ENCODE measurements at places on chromosomes 2 and 18.

- DNase-seq: no peak
Observed at GRCh38 chr2:9697909-9698308, 67.1 kb upstream of the YWHAQ start.

- no peak for DNase-seq
Observed at GRCh38 chr2:230042195-230042594, 26.5 kb downstream of the SLC16A14 start.

DNA sequence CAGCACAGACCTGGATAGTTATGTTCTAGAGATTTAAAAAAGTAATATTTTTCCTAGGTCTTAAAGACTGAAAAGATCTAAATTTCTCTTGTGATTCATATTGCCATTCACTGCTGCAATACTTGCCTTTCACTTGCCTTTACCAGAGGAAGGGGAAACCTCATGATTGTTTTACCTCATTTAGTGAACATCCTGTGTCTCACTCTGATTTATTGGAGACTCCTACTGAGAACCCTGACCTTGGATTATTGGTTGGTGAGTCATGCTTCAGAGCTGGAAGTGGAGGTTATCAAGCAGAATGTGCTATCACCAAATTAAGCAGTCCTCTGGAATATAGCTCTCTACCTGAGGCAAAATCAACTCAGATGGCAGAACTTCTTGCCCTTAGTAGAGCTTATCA, 500.5 kb downstream of the TSN start:
- no peak for DNase-seq

- DNase-seq: no peak
Observed at GRCh38 chr2:112047537-112048235, 7.4 kb upstream of the TMEM87B start.

GRCh38 chr18:26406324-26406723, 142.0 kb downstream of the KCTD1 start:
- no peak for DNase-seq

GRCh38 chr2:66455490-66455889, 20.6 kb downstream of the MEIS1 start:
- DNase-seq: no peak

- no peak for DNase-seq
Observed at GRCh38 chr18:61635901-61636528, 256.8 kb downstream of the RNF152 start.

DNA sequence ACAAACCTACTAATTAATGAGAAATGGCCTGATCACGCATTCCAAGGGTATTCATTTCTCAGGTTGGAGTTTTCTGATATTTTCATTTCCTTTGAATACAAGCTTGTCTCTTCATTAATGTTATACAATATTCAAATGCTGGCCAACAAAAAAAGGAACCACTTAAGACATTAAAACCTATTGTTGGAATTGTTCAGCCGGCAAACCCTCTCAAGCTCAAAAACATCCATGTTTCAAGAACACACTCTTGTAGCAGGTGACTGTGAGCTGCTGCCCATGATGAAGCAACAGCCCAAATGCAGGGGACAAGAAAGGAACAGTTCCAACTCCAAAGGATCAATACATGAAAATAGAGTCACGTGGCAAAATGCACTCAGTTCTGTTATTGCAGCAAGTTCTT, 454.5 kb downstream of the BCL11A start:
- no peak for DNase-seq

- no peak for DNase-seq
Observed at GRCh38 chr2:210324458-210324857, 9.5 kb upstream of the MYL1 start.

DNA sequence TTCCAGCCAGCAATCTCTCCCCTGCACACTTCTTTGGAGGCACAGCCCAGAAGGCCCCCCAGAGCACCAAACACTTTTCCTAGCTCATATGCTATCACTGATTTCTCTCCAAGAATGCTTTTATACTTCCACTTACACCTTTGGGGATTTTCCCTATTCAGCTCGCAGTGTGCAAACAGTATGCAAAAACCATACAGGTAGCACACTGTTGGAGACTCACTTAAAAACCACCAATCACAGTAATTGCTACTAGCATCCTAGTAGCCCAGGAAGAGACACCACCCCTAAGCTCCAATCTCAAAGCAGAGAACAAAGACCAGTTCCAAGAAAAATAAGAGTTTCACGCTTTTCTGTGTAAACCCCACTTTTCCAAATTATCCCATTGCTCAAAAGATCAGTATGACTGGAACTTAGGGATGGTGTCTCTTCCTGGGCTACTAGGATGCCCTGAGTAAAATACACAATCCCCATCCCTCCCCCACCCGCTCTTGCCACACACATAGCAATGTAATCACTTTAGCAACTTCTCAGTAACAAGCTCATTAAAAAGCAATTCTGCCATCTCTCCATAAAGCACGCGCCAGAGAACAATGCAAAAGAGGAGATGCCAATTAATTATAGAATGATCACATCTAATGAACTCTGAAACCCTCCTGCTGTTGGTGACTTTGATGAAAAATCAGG, 43.0 kb downstream of the KLF7 start:
- no peak for DNase-seq

DNA sequence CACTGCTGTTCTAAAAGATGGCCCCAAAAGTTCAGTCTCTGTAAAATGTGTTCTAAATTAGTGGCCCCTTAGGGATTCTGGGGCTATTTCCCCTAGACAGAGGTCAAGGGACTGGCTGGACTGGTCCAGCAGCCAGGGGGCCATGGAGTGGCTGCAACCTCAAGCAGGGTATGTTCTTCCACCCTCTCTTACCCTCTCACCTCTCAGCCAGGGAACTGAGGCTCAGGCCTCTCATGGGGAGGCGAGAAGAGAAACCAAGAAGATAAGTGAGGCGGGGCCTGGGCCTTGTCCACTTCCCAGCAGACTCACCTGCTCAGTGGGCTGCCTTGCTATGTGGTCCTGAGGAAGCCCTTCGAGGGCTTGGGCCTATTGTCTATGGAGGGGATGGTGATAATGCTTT, 339.7 kb downstream of the MYCN start:
- DNase-seq: no peak

GRCh38 chr18:8359076-8359475, 250.2 kb upstream of the RAB12 start:
- no peak for DNase-seq

GRCh38 chr18:76633588-76634269, 138.7 kb upstream of the ZNF516 start:
- no peak for DNase-seq

DNA sequence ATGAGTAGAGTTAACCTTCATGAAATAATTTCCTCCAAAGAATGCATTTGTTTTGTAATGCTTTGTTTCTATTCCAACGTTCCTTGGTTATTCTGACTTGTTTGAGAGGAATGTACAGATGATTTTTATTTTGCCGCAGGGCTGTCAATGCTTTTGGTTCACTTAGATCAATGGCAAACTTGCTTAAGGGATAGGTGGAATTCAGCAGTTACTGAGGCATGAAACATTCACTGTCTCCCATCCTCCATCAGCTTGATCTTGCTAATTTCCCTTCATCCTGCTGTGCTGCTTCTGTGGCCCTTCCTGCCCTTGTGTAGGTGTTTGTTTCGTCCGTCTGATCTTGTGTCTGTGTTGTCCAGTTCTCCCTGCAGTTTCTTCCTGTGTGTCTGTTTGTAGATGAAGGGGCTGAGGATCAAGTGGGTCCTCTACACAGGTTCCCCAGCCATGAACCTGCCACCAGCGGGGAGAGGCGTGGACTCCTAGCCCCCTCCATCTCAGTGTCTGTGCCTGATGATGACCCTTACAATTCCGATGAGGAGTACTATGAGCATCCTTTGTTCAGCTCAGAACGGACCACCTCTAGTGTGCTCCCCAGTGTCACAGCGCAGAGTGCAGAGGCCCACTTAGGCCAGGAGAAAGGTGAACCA, 84.2 kb upstream of the UNC80 start:
- DNase-seq: no peak

DNA sequence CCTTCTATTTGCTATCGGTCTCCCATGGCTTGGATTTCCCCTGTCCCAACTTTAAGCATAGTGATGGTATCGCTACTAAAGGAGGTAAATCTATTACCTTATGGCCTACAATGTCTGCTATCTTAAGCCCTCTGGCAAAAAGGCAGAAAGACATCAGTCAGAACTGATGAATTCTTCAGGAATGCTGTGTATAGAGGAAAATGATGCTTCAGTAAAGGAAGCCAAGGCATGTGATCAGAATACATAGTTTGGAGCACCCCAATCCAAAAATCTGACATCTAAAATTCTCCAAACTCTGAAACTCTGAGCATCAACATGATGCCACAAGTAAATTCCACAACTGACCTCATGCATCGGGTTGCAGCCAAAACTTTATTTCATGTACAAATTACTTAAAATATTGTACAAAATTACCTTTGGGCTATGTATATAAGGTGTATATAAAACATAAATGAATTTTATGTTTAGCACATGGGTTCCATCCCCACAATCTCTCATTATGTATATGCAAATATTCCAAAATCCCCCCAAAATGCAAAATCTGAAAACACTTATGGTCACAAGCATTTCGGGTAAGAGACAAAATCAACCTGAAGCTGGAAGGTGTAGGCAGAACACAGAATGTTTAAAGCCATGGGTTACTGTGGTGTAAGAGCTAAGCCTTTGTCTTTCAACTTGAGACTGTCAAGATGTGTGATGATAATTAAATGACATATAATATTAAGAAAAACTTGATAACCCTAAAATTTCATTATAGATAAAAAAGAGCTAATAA, 66.2 kb downstream of the CUL3 start:
- DNase-seq: no peak

DNA sequence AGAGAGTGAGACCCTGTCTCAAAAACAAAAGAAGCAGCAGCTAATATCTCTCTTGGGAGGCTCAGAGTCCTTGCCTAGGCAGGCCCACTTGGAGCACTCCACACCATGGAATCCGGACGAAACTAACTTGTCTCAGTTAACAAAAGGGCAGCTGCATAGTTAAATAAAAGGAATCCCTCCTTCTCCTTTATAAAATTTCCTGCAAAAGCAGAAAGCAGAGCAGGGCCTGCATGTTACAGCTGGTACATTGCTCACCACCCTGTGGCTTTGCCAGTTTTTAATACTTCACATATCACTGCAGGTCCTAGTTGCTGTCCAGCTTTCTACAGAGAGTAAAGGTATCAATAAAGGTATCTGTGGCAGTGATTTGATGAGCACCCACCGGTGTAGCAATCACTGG, 93.6 kb downstream of the ASAP2 start:
- no peak for DNase-seq

DNA sequence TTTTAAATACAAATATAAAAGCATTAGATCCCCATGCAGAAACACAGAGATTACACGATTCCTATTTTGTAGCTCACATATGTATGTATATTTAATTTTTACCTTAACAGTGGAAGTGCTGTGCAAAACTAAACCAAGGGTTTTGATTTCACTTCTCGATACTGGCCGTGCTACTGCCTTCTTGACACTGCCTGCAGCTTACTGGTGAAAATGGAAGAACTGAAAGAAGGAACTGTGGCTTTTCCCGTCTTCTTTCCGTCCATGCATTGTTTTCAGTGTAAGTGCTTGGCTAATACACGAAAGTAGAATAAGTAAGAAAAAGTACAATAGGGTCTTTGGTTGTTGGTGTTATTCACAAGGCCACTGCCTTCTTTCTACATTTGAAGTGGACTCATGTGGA, 129.5 kb downstream of the NDUFA10 start:
- DNase-seq: no peak

GRCh38 chr2:202278944-202279343, 13.4 kb downstream of the NOP58 start:
- no peak for DNase-seq

DNA sequence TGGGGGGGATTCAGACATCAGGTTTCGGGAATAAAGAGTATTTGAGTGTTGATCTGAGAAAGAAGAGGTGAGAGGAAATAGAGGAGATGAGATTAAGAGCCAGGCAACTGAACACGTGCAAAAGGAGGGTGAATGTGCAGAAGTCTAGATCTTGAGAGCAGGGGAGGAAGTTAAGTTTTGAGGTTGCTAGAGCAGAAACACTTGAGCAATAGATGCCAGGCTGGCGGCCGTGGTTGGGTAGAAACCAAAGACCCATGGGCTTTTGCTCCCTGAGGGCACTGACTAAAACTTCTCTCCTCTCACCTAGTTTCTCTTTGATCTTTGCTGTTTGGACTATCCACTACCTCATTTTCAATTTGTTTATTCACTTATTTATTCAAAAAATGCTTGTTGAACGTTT, 116.0 kb downstream of the CDC42EP3 start:
- DNase-seq: no peak

GRCh38 chr2:146312899-146313298, 1531.9 kb upstream of the ACVR2A start:
- no peak for DNase-seq

- DNase-seq: no peak
Observed at GRCh38 chr2:25065768-25066167, 23.9 kb downstream of the EFR3B start.

- no peak for DNase-seq
Observed at GRCh38 chr2:9554921-9555296, 721 bp downstream of the ADAM17 start.

- DNase-seq: no peak
Observed at GRCh38 chr2:108565778-108566375, 31.6 kb downstream of the LIMS1 start.

- no peak for DNase-seq
Observed at GRCh38 chr2:55430211-55430975, 10.7 kb upstream of the CCDC88A start.

DNA sequence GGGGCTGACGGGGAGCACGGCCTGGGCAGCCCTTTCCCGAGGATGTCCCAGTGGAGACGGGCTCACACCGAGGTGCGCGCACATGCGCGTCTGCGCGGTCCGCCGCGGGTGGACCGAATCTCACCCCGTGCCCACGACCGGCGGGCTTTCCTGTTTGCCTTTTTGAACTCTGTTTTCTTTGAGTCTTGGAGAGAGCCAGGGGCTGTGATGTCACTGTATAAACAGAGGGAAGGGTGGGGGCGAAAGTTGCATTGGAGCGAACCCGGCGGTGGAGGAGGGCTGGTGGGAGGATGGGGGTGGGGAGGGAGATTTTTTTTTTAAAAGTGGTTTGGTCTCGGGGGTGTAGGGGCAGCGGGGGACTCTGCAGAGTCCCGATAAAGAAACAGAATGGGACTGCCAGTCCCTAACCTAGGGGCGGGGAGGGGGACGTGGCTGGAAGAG, 141.2 kb upstream of the CTAGE1 start:
- DNase-seq: no peak

GRCh38 chr2:11616097-11616687, 53.8 kb downstream of the NTSR2 start:
- no peak for DNase-seq

GRCh38 chr18:7846335-7846734, 279.2 kb downstream of the PTPRM start:
- no peak for DNase-seq

DNA sequence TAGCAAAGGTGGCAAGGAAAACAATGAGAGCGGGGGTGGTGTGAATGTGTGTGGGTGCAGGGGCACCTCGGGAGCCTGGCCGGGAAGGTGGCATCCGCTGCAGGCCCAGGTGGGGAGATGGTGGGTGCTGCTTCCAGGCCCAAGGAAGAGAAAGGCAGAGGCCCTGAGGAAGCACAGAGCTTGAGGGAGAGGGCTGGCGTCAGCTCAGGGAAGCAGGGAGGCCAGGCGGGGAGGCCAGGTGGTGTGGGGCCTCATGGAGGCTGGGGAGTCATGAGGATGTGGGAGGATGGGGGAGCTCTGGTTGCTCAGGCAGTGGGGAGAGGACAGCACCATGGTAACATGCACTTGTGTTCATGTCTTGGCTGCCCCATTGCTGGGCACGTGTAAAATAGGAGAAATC, 43.3 kb downstream of the AGAP1 start:
- DNase-seq: no peak

Data from activated T-cell treated with anti-CD3 and anti-CD28 coated beads for 1 hour (primary cell).